ENCODE measurements at places on chromosomes 3 and 15.

DNA sequence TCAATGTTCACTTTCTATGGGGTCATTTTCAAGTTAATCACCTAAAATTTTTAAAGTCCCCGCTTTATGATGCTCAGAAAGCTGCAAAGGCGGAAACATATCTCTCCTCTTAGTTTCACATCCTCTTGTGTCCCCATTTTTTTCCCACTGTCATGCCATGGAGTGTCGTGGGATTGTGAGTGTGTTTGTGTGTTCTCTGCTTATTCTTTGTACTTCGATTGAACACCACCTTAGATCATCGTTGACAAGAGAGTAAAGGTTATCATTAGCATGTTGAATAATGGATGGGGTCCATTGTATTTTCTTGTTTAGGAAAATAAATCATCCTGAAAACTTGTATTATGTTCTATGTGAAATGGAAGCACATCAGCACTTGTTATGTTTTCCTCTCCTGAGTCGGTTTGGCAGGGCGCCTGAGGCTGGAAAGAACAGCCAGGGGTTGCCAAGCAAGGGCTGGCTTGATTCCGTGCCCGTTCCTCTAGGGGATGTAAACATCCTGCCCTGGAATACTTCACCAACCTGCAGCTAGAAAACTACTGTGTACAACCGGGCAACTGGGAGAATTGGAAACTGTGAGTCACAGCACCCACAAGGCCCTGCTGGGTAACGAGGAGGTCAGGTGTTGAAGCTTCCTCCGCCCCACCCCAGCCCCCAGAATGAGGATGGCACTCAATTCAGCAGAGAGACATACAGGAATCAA is 67.2 kb downstream of the EIF4E3 start:
- no peak for DNase-seq

DNA sequence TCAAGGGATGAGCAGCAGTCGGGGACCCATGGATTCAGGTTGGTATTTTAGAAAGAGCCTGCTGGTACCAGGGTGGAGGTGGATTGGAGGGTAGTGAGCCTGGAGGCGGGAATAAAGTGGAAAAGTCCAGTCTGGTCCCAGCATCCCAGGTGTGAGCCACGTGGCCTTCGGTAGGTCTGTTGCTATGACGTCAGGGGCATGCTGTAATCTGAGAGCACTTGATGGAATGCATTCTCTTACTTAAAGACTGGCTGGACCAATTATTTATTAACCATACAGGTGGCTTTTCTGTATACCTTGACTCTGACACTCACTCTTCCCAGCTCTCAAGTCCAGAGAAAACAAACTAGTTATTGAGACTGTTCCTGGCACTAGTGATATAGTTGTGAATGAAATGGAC is 389.9 kb upstream of the RGMA start:
- DNase-seq: no peak

- no peak for DNase-seq
Measured at GRCh38 chr3:53518495-53518981, 24.1 kb downstream of the CACNA1D start.

DNA sequence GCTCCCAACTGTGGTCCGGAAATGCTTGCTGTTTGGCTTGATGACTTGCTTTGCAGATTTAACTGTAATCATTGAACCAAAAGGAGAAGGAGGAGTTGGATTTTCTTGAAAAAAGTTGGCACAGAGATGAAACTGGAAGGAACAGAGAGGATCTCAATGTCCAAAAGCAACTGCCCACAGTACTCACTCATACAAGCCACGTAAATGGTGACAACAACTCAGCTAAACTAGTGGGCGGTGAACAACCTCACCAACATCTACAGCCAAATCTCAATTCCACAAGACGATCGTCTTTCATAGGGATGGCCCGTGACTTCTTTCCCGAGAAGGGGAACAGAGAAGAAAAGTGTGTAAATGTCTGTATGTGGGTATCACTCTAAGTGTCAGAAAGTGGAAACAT is 48.1 kb downstream of the MYO5C start:
- no peak for DNase-seq

DNA sequence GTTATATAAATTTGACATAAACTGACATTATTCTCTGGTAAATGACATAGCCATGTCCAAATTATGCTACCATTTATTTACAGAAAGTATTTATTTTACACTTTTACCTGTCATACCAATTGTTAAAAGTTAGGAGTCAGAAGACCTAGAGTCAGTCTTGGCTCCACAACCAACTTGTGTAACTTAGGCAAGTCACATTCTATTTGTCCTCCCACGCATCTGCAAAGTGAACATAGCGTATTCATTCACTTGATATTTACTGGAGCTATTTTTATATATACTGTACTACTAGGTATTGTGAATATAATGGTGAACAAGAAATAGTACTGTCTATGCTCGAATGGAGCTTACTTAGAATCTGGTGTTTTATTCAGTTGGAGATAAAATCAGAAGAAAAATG is 78.7 kb downstream of the ZNF280D start:
- DNase-seq: no peak

All from urinary bladder (tissue), 4 donors.